Lower lobe of right lung (tissue), 2 donors: ENCODE measurements at places on chromosomes 5 and 9. TPM values are rescaled to one million over a fixed set of nuclear protein-coding genes. Genes with fewer than 3 reads are reported as not detected.

FGF1 gene
- total RNA-seq, result 0.97 TPM

GRCh38 chr5:133384903-133385302 is 227.4 kb downstream of the FSTL4 start:
- no peak overlapping the region for H3K27ac ChIP-seq
- no peaks in the 10 kb centered on the region for H3K4me1 ChIP-seq
- H3K36me3 ChIP-seq, result no peaks in the 10 kb centered on the region
- H3K4me3 ChIP-seq, result no peak overlapping the region

DNA sequence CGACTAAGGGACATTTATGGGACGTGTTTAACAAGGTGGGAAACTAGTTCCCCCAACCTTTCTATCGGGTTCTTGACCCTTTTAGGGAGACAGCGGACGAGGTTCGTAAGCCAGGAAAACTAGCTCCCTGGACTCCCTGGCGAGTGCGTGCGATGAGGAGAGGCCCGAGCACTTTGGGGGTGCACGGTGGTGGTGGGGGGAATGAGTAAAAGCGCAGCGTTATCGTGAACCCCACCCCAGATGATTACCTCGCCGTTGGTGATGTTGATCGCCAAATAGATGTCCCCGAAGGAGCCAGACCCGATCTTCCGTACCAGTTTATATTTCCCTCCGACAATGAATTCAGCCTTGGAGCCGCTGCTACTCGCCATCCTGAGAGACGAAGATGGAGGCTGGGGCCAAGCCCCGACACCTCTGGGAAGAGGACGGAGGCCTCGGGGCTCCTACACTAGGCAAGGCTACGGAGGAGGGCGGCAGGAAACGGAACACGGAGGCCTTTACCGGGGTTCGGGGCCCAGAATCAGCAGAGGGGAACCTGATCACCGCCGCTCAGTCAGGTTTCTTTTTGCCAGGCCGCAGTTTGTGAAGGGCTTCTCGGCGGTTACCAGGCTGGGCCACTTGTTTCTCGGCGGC is 529 bp downstream of the CSNK1A1 start:
- H3K36me3 ChIP-seq, result peaks cover 36% of the 10 kb centered on the region
- no peaks in the 10 kb centered on the region for H3K27me3 ChIP-seq
- no peak for DNase-seq
- peak overlapping the region; percentile 98 for H3K27ac ChIP-seq
- H3K4me3 ChIP-seq, result peak overlapping the region; percentile 91

LCN15 gene
- not detected for total RNA-seq

GRCh38 chr9:20630241-20630943 is 8.1 kb upstream of the MLLT3 start:
- H3K27ac ChIP-seq, result no peak overlapping the region
- no peaks in the 10 kb centered on the region for H3K4me1 ChIP-seq
- H3K36me3 ChIP-seq, result no peaks in the 10 kb centered on the region
- no peaks in the 10 kb centered on the region for H3K27me3 ChIP-seq
- no peak for DNase-seq
- no peak overlapping the region for H3K4me3 ChIP-seq

GRCh38 chr9:34507966-34508365 is 14.8 kb downstream of the ENHO start:
- no peak overlapping the region for H3K27ac ChIP-seq
- no peaks in the 10 kb centered on the region for H3K36me3 ChIP-seq
- no peak for DNase-seq
- H3K4me1 ChIP-seq, result no peaks in the 10 kb centered on the region
- no peak overlapping the region for H3K4me3 ChIP-seq

SOHLH1 gene
- not detected for total RNA-seq

DNA sequence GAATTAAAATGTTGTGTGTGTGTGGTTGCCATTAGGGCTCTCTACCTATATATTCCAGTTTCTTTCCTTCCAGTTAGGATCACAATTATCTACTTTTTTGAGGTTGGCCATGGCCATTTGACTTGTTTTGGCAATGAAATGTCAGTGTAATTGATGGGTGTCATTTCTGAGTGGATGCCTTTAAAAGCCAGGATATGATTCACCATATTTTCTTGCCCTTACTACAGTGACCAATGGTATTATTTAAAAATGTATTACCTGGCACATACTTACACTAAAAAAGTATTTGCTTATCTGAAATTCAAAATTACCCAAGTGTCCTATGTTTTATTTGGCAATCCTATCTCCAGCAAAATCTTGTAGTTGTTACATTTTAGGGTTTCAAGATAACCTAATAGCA is 258.7 kb upstream of the ACTBL2 start:
- H3K27me3 ChIP-seq, result no peaks in the 10 kb centered on the region
- no peaks in the 10 kb centered on the region for H3K36me3 ChIP-seq
- H3K27ac ChIP-seq, result no peak overlapping the region
- DNase-seq, result no peak
